Stimulated activated CD8-positive, alpha-beta memory T cell treated with anti-CD3 and anti-CD28 coated beads, Interleukin-15, amount 100 ng/mL, for 1 hour (primary cell): ENCODE measurements at places on chromosomes 12 and 14.

DNA sequence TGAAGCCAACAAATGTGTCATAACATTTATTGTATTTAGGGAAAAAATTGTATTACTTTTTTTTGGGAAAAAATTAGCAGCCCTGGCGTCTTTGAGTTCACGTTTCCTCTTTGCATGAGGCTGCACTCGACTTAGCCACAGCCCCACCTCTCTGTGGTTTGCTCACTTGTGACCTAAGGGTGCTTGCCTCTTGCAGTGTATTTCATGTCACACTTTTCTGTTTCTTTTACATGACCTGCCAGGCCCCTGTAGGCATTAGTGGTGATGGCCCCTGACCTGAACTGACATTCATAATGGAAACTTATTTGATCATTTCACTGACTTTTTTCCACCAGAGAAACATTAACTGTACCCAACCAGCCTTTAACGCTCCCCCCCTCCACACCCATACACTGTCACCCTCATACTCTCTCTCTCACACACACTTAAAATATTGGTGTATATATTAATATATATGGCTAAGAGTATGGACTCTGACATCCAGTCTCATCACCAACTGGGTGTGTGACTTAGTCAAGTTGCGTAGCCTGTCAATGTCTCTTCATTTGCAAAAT is 122.9 kb downstream of the PRKCH start:
- DNase-seq: peak; percentile 36

- no peak for DNase-seq
These were observed 29.1 kb downstream of the PAWR start for GRCh38 chr12:79661629-79662028.

DNA sequence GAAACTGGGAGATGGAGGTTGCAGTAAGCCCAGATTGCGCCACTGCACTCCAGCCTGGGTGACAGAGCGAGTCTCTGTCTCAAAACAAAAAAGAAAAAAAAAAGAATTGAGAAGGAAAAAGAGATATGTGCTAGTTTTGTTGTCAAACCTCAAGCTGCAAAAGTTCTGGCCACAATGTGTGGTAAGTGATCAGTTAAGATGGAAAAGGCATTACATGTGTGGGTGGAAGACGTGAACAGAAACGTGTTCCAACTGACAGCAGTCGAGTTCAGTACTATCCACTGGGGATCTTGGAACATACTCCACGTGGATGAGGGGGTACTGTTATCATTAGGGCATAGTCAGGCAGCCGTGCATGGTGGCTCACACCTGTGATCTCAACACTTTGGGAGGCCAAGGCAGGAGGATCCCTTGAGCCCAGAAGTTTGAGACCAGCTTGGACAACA is 17.3 kb downstream of the GPR68 start:
- no peak for DNase-seq

GRCh38 chr12:32395026-32395425 is 4.3 kb upstream of the FGD4 start:
- no peak for DNase-seq

GRCh38 chr12:100826323-100826722 is 31.7 kb downstream of the ANO4 start:
- DNase-seq: no peak

DNA sequence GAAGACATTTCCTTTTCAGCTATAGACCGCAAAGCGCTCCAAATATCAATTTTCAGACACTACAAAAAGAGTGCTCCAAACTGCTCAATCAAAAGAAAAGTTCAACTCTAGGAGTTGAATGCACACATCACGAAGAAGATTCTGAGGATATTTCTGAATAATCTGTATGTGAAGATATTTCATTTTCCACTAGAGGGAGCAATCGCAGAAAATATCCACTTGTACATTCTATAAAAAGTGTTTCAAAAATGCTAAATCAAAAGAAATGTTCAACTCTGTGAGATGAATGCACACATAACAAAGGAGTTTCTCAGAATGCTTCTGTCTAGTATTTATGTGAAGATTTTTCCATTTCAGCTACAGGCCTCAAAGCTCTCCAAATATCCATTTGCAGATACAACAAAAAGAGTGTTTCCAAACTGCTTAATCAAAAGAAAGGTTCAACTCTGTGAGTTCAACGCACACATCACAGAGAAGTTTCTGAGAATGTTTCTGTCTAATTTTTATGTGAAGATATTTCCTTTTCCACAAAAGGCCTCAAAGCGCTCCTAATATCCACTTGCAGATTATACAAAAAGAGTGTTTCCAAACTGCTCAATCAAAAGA is 643.8 kb upstream of the ALG10B start:
- DNase-seq: no peak

- DNase-seq: no peak
These were observed 69.7 kb downstream of the WDR20 start for GRCh38 chr14:102209224-102209966.
